ENCODE measurements at places on chromosomes 16 and 17.

DNA sequence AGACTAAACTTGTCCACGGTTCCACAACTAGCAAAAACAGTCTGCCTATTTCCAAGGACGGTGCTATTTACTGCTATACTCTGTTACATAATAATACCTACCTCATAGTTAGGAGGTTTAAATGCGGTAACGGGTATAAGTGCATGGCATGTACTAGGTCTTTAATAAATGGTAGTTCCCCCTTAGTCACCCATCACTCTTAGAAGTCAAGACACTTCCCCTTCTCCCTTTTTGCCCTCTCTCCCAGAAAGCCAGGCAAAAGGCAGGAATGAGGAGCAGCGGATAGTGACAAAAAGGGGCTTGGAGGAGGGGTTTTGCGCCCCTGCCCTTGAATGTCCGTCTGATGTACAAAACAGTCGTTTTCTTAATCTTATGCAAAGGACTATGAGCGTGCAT, 1.1 kb upstream of the LSM12 start:
- no peak for DNase-seq
- H3K4me3 ChIP-seq, result no peak overlapping the region
- H3K36me3 ChIP-seq, result peaks cover 4% of the 10 kb centered on the region
- no peak overlapping the region for H3K27ac ChIP-seq
- H3K4me1 ChIP-seq, result peaks cover 11% of the 10 kb centered on the region
- no peaks in the 10 kb centered on the region for H3K27me3 ChIP-seq

- H3K4me1 ChIP-seq, result peaks cover 5% of the 10 kb centered on the region
- peak overlapping the region; percentile 94 for H3K27ac ChIP-seq
- H3K36me3 ChIP-seq, result peaks cover 2% of the 10 kb centered on the region
- H3K4me3 ChIP-seq, result peak overlapping the region; percentile 93
- H3K27me3 ChIP-seq, result no peaks in the 10 kb centered on the region
Observed at GRCh38 chr17:40648384-40648968, 858 bp upstream of the SMARCE1 start.

DNA sequence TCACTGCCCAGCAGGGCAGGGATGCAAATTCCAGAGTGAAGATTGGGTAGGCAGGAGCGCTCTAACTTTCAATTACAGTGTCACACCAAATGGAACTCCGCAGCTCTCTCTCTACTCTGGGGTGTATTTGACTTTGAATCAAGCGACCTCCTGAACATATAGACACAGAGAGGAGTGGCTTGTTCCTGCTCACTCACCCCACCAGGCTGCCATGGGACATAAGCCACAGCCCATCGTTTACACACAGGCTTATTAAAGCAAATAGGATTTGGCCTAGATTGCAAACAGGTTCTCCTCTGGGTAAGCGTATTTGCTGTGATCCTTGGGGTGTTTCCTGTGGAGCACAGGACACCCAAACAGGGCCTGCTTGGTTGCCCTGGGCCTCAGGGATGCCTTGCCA, 281.6 kb upstream of the CCL2 start:
- no peak for DNase-seq
- no peaks in the 10 kb centered on the region for H3K27me3 ChIP-seq
- H3K36me3 ChIP-seq, result no peaks in the 10 kb centered on the region
- H3K4me1 ChIP-seq, result no peaks in the 10 kb centered on the region
- no peak overlapping the region for H3K4me3 ChIP-seq
- no peak overlapping the region for H3K27ac ChIP-seq

DNA sequence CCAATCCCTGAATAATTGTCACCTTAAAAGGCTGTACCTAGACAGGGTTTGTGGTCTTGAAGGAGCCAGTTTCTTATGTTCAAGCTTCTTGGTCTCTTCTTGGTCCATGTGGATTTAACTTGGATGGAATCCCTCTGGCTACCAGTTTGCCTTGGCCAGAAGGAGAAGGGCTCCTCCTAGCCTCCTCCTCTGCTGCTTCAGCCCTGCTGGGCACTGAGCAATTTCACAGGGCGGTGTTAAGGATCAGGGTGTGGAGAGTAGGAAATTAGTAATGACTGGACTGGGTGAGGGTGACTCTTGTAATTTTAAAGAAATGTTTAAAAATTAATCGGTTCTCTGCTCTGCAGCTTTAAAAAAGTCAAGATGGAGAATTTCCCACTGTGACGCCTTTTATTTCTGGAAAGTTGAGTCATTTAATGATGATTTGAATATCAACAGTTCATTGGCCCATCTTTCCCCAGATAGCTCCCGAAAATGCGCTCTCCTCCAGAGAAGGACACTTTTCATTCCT, 96.4 kb downstream of the MSI2 start:
- no peak for DNase-seq
- H3K4me1 ChIP-seq, result peaks cover 4% of the 10 kb centered on the region
- H3K36me3 ChIP-seq, result peaks cover 6% of the 10 kb centered on the region
- H3K27me3 ChIP-seq, result no peaks in the 10 kb centered on the region
- H3K27ac ChIP-seq, result no peak overlapping the region
- no peak overlapping the region for H3K4me3 ChIP-seq

DNA sequence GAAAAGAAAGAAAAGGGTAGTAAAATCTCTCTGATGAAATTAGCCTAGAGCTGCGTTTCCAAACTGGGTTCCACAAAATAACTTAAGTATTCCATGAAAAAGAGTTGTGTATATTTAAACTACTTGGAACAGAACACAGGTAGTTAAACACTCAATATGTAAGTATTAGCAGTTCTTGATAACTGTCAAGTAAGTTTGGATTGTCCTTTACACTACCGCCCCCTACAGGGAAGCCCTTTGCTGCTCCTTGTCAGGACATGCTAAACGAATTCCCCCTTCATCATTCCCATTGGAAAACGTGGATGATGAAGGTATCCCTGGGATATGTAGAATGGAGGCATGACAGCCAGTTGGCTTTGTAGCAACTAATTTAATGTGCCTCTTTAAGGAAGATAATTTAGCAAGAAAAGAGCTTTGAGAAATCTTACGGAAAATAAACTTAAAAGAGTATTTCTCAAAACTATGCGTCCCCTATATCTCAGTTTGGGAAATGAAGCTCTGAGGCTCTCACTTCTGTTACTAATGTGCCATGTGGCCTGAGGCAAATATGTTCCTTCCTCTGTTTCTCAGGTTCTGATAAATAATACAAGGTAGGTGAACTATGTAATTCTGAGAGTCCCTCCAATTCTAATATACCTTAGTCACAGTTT, 18.8 kb downstream of the NCBP3 start:
- no peaks in the 10 kb centered on the region for H3K27me3 ChIP-seq
- no peak overlapping the region for H3K27ac ChIP-seq
- H3K4me1 ChIP-seq, result peaks cover 10% of the 10 kb centered on the region
- peaks cover 28% of the 10 kb centered on the region for H3K36me3 ChIP-seq

DNA sequence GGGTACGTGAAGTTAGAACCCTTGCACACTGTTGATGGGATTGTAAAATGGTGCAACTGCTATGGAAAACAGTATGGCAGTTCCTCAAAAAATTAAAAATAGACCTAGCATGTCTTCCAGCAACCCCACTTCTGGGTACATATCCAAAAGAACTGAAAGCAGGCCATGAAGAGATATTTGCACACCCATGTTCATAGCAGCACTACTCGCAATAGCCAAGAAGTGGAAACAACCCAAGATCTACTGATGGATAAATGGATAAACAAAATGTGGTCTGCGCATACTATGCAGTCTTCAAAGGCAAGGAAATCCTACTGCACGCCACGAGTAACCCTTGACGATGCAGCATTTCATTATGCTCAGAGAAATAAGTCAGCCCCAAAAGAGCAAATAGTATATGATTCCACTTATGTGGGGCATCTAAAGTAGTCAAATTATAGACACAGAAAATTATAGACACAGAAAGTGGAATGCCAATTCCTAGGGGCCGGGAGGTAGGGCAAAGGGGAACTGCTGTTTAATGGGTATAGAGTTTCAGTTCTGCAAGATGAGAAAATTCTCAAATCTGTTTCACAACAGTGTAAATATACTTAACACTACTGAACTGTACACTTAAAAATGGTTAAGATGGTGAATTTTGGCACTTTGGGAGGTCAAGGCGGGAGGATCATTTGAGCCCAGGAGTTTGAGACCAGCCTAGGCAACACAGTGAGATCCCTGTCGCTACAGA, 17.2 kb downstream of the CORO7 start:
- peaks cover 17% of the 10 kb centered on the region for H3K36me3 ChIP-seq
- no peak overlapping the region for H3K27ac ChIP-seq
- DNase-seq, result no peak
- H3K27me3 ChIP-seq, result no peaks in the 10 kb centered on the region
- H3K4me3 ChIP-seq, result no peak overlapping the region

DNA sequence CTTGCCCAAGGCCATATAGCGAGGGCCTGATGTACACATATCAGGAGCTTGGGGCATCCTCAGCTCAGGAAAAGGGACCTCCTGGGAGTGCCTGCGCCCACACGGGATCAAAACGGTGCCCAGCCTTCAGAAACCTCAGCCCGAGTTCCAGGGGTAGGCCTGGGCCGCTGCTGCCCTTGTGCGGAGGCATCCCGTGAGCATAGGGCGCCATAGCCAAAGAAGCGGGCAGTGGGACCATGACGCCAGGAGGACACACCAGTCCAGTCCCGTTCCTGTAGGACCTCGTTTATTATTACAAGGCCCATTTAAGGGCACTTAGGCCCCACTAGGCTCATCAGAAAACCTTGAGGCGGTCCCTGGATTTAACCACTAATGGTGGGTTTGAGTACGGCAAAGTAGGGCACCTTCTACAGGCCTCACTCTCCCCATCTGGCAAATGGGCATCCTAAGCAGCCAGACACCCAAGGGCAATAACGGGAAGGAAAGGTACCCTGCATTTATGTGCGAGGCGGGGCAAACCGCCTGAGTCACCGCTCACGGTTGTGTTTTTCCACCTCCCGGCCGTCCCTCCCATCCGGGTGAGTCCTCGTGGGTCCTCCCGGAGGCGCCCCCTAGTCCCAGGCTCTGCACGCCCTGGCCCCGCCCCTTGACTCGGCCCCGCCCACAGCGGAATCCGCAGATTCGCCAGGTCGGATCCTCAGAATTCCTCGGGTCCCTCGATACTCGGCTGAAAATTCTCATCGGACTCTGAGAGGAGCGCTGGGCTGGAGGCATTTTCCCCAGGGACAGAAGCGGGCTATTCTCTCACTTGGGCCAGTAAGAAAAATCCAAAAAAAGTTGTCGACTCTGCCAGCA, 726 bp upstream of the SETD1A start:
- peak overlapping the region; percentile 93 for H3K27ac ChIP-seq
- H3K4me3 ChIP-seq, result peak overlapping the region; percentile 61

- peak overlapping the region; percentile 66 for H3K4me3 ChIP-seq
- H3K27ac ChIP-seq, result peak overlapping the region; percentile 71
- H3K36me3 ChIP-seq, result peaks cover 38% of the 10 kb centered on the region
- peaks cover 23% of the 10 kb centered on the region for H3K4me1 ChIP-seq
- no peaks in the 10 kb centered on the region for H3K27me3 ChIP-seq
Observed at GRCh38 chr16:89561142-89561883, 831 bp downstream of the RPL13 start.

GRCh38 chr17:81389585-81389984, 5.7 kb upstream of the BAHCC1 start:
- H3K36me3 ChIP-seq, result 0 out of 2 replicates have a peak, but pooled peaks cover 1% of the 10 kb centered on the region
- DNase-seq, result no peak
- no peak overlapping the region for H3K4me3 ChIP-seq
- no peaks in the 10 kb centered on the region for H3K27me3 ChIP-seq
- H3K4me1 ChIP-seq, result peaks cover 20% of the 10 kb centered on the region
- H3K27ac ChIP-seq, result no peak overlapping the region

DNA sequence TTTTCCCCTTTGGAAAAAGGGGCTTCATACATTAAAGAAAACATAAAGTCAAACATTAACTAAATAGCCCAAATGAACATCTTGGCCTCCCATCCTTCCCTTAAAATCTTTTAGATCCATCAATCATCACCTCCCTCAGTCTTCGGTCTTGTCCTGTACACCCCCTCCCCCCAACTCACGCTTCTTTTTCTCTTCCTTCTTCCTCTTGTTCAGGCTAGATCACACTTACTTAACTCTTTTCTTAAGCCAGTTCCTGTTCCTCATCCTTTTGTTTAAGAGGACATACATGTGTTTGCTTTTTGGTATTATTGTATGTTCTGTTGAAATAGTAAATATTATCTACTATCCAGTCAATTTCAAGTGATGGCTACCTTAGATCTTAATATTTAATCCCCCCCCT, 5.5 kb downstream of the MFSD6L start:
- H3K36me3 ChIP-seq, result no peaks in the 10 kb centered on the region
- H3K4me1 ChIP-seq, result no peaks in the 10 kb centered on the region
- no peak for DNase-seq
- no peak overlapping the region for H3K27ac ChIP-seq

- peak overlapping the region; percentile 74 for H3K27ac ChIP-seq
- H3K4me1 ChIP-seq, result no peaks in the 10 kb centered on the region
- no peaks in the 10 kb centered on the region for H3K27me3 ChIP-seq
Observed at GRCh38 chr16:74169687-74170376, 126.8 kb upstream of the PSMD7 start.

- no peak overlapping the region for H3K4me3 ChIP-seq
- H3K36me3 ChIP-seq, result no peaks in the 10 kb centered on the region
- H3K27me3 ChIP-seq, result peaks cover 32% of the 10 kb centered on the region
- no peak for DNase-seq
- 0 out of 2 replicates have a peak, but pooled peaks cover 2% of the 10 kb centered on the region for H3K4me1 ChIP-seq
Observed at GRCh38 chr16:50468749-50469078, 79.5 kb upstream of the NKD1 start.

DNA sequence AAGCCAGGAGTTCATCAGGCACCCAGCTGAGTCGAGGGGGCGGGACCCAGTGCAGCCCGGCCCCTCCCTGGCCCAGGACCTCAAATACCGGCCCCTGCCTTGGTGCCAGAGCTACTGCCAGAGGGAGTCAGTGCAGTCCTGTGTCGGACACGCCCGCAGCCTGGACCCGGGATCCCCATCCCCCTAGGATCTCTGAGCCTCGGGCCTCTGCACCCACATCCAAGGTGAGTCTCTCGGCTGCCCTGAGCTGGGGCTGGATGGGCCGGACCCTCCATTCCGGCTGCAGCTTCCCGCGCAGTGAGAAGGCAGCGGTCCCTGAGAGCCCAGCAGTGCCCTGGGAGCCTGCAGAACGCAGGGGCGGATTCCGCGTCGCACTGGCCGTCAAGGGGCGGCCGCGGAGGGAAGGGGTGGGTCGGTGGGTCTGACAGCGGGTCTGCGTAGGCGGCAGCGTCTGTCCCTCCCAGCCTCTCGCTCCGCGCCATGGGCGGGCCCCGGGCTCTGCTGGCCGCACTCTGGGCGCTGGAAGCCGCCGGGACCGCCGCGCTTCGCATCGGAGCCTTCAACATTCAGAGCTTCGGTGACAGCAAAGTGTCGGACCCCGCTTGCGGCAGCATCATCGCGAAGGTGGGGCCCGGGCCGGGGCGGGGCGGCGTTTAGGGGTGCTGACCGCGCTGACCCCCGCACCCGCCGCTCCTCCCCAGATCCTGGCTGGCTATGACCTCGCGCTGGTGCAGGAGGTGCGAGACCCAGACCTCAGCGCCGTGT, at the start of gene DNASE1L2:
Gene DNASE1L2 (plus strand): TSS at position 108 of the 765 bp plus-strand sequence. CDS start 373 bp downstream, at position 481.
- H3K4me3 ChIP-seq, result peak within 1 kb of the TSS; percentile 6
- peaks cover 5% of the 10 kb centered on the region for H3K4me1 ChIP-seq
- peaks cover 9% of the 10 kb centered on the region for H3K27me3 ChIP-seq
- H3K27ac ChIP-seq, result no peak within 1 kb of the TSS
- H3K36me3 ChIP-seq, result peaks cover 41% of the 10 kb centered on the region

DNA sequence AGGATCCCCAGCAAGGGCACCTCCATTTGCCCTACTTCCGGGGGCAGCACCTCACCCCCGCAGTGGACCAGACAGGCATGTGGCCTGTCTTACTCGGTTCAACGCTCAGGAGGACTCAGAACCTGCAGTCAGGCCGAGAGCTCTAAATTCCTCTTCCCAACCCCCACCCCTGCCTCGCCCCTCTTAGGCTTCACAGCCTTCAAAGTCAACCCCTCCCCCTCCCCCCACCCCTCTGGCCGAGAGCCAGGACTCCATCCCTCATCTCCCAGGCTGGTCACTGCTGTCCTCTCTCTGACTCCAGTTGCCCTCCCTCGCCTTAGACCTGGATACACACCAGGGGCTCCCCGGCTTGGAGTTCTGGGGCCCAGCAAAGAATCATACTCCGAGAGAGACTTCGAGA, 8.1 kb upstream of the HS3ST6 start:
- no peak overlapping the region for H3K27ac ChIP-seq
- no peaks in the 10 kb centered on the region for H3K4me1 ChIP-seq
- no peak overlapping the region for H3K4me3 ChIP-seq
- peaks cover 31% of the 10 kb centered on the region for H3K27me3 ChIP-seq
- no peaks in the 10 kb centered on the region for H3K36me3 ChIP-seq

All from IMR-90 (cell line).